ENCODE measurements at places on chromosomes 6 and 20.

GRCh38 chr6:154476494-154476893 is 34.0 kb downstream of the CNKSR3 start:
- DNase-seq: no peak

GRCh38 chr6:111894272-111894671 is 21.0 kb upstream of the FYN start:
- no peak for DNase-seq

DNA sequence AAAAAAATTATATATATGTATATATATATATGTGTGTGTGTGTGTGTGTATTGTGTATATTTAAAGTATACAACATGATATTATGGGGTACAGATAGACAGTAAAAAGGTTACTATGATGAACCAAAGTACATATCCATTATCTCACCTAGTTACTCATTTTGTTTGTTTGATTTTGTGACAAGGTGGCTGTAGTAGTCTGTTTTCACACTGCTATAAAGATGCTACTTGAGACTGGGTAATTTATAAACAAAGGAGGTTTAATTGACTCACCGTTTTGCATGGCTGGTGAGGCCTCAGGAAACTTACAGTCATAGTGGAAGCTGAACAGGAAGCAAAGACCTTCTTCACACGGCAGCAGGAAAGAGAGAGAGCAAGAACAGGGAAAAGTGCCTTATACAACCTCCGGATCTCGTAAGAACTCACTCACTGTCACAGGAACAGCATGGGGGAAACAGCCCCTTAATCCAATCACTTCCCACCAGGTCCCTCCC is 30.2 kb upstream of the DACT2 start:
- no peak for DNase-seq

DNA sequence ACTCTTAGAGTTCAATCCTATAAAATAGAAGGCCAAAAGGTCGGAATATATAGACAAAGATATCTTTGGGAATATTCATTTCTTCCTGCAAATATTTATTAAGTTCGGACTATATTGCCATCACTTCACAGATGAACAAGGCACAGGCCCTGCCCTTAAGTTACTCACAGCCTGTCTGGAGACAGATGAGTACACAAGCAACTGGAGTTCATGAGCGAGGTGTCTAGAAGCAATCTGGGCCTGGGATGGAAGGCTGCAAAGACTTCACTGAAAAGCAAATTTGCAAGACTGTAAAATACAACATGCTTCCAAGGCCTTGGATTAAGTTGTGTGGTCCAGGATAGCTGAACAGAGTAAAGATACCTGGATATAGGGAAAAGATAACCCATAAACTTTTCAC is 56.7 kb upstream of the CEP85L start:
- DNase-seq: peak; percentile 57

DNA sequence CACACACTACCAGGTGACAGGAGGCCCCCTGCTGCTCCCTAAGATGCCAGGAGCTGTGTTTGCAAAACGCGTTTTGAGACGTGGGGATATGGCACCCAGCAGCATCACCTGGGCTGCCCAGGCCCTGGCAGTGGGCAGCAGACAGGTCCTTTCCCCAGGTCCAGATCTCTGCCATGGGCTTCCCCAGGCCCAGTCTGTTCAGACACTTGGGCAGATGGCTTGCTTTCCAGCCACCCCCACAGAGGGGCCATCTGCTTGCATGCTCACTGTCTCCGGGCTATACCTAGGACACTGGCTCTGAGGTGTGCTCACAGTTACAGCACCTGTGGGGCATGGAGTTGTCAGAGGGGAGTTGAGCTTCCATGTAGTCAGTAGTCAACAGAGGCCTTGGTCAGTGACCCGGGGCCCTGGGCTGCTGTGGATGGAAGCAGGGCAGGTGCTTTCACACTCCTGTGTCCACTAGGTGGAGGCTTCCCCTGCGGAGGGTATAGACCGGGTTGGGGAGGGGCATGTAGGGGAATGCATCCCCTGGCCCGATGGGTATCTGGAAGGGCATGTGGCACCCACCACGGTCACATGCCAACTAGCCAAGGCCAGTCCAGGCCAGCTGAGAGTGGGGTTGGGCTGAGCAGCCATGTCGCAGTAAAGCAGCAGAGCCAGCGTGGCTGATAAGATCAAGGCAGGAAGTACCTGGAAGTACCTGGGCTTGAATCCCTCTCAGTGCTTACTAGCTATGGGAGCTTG is 185.4 kb upstream of the SLC24A3 start:
- no peak for DNase-seq

DNA sequence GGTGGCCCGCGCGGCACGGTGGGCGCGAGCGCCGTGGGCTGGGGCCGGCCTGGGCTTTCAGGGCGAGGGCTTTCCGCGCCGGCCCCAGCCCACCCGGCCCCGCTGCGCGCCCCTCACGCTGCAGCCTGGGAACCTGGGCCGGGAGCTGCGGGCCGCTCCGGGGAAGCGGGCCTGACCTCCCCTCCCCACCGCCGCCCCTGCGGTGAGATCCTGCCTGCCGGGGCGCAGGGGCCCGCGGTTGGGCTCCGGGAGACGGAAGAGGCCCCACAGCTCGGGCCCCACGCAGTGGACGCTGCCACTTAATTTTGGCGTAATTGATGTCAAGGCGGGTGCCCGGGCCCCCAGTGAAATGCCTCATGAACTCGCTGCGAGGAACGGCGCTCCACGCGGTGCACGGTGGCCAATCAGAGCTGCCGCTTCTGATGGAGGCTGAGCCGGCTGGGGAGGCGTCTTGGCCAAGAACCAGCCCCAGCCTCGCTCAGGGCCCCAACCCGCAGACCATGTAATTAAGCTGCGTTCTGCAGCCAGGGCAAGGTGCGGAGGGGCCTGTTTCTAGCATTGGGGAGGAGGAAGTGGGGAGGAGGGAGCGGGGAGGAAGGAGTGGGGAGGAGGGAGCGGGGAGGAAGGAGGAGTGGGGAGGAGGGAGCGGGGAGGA is 96.1 kb upstream of the BHLHE23 start:
- DNase-seq: peak; percentile 25

- DNase-seq: no peak
Measured at GRCh38 chr6:83870649-83871048, 11.2 kb downstream of the CYB5R4 start.
